NCI-H2107 (cell line): ENCODE measurements at places on chromosomes 1 and 21.

GRCh38 chr1:61241411-61241838 lies 159.1 kb downstream of the NFIA start:
- no peak for DNase-seq

GRCh38 chr1:53636621-53637171 lies 102.3 kb downstream of the GLIS1 start:
- no peak for DNase-seq

GRCh38 chr1:15820478-15820877 lies 13.0 kb upstream of the UQCRHL start:
- DNase-seq, result no peak

DNA sequence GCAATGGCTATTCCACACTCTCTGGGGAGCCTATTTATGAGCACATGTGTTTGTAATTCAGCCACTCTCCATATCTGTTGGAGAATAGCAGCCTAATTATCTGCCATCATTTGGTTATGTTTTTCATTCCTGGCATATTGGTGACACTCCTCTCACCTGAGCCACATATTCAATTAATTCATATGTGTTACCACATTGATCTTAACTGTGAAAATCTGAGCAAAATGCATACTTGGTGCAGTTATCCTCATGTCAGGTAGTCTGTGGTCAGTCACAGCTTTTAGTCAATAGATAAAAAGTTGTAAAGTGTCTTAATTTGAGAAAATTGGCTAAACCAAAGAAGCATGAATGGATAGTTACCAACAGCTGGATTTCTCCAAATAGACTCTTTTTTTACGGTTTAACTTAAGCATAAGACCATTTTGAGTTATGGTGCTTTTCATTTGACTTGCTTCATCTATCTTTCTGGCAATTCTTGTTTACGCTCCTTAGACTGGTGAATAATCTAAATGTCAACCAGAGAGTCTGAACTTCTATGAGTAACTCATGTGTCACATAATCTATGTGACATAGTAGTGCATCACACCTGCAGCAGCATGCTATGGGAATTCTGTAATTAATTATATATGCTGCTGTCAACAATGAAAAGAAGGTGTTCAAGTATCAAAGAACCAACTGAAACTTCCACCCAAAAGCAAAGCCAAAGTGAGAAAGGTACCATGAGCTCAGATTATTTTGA lies 187.7 kb upstream of the SGIP1 start:
- no peak for DNase-seq

- no peak for DNase-seq
Measured at GRCh38 chr1:204103431-204103741, 30.5 kb downstream of the SOX13 start.

DNA sequence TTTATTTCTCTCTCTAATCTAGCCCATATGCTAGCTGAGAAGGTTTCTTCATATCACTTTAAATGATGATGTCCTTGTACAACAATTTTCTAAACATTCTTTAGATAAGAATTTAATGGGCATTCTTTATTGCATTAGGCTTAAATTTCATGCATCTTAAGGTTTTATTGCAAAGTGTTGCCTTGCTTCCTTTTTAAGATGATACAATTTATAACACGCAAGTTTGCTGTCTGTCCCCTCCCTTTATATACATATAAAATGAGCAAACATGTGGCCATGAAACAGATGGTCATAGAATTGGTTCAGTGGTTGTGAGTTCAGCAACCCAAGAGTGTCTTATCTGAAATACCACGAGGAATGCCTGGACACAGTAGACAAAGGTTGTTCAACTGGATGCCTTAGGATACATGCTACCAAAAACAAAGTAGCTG lies 12.1 kb downstream of the NBPF3 start:
- no peak for DNase-seq

DNA sequence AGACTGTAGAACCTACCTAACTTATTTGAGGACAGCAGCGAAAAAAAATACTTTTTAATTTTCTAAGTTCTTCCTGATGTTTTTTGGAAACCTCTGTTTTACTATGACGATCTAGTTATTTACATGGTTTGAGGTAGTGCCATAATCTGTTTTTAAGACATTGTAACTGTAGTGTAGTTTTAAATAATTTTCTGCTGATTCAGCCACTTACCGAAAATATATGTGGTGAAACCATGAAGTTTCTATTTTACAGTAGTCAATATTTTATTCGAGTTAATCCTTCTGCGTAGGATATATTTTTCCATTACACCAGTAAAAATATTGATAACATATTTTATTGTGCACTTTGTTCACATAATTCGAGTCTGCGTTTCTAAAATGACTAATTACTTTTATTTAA lies 121.7 kb upstream of the RRP15 start:
- no peak for DNase-seq
